Activated CD8-positive, alpha-beta memory T cell treated with anti-CD3 and anti-CD28 coated beads for 1 hour (primary cell): ENCODE measurements at places on chromosomes 1 and 21.

GRCh38 chr1:172024516-172024915, 183.2 kb downstream of the DNM3 start:
- DNase-seq, result no peak

GRCh38 chr1:61078618-61079295, 3.6 kb upstream of the NFIA start:
- DNase-seq, result no peak

GRCh38 chr1:24930260-24931145, at the start of gene RUNX3:
RUNX3 (minus strand) TSS chr1:24930276; CDS start chr1:24929868, 408 bp downstream.
- DNase-seq, result peak; percentile 92

DNA sequence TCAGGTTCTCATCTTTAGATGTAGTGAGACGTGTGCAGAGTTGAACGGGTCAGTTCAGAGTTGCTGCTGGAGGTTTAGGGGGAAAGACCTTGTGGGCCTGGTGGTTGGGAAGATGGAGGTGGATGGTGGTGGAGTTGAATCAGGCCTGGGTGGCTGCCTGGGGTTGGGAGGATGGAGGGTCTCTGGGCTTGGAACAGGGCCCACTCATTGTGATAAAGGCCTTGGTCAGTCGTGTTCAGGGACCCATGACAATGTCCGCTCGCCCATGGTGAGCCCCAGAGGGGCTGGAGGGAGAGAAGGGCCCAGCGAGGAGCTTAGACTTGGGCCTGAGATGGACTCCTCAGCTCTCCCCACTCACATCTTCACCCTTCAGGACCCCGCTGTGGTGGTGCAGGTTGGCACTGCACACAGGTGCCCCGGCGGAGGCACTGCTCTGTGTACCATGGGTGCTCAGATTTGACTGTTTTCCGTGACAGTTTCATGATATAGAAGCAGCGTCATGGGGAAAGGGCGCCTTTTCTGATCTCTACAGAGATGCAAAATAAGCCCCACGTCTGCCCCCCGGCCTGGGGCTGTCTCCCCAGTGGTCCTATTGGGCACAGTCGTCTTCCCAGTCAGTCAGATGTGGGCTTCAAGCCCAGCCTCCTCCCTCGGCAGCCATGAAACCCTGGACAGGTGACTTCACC, 39.2 kb downstream of the DISP3 start:
- no peak for DNase-seq

- no peak for DNase-seq
Observed at GRCh38 chr1:25763493-25763892, 36.5 kb upstream of the SELENON start.

DNA sequence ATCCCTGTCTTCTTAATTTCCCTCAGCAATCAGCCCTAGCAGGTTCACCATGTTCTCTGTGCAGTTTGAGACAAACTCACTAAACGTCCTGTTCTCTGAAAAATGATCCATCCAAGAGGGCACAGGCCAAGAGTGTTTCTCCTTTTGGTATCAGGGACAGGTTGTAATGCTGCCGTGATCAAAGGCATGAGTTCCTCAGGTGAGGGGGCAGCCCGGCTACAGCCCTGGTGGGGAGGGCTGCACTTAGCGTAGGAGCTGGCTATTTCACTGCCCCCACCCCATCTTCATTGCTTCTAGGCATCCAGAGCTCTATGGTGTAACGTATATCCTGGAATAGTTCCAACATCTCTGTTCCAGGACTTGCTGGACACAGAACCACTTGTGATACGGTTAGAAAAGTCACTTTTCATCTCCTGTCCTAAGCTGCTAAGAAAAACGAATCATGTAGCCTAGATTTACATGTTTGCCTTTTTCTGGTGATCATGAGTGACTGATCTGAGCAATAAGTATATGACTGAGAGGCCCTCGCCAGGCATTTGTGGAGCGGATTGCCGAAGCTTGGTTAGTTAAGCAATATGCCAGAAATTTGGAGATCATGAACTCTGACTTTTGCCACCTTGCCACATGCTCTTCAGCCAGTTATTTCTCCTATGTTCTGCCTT, 41.1 kb upstream of the SRP9 start:
- no peak for DNase-seq
